CD4-positive, alpha-beta T cell treated with Interleukin-17A for 4 hours (primary cell): ENCODE measurements at places on chromosomes 1 and 21.

DNA sequence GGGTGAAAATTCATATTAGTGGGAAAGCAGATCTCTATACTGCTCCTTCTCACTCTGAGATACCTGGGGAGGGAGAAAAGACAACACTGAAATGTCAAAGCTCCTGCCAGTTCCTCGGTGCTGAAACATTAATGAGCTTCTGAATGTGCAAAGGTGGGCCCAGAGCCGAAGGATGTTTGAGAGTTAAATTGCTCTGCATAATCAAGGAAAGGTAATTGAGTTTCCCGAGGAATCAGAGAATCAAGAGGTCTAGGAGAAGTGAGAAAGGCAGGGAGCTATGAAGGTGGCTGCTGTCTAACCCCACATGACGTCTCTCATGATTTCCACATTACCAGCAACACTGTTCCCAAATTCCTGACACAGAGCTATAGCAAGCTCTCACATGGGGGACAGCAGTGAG, 346.7 kb downstream of the SMYD3 start:
- DNase-seq = no peak

GRCh38 chr1:42952303-42953001, 6.2 kb downstream of the SLC2A1 start:
- DNase-seq = peak; percentile 72

DNA sequence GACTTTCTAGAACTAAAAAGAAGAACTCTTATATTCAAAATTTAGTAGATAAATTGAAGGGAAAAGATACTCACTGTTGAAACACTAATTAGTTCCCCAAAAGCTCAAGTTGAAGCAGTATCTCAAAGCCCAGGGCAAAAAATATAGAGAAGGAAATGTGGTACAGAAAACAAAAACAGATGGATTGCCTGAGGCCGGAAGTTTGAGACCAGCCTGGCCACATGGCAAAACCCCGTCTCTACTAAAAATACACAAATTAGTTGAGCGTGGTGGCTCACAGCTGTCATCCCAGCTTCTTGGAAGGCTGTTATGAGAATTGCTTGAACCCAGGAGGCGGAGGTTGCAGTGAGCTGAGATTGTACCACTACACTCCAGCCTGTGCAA, 36.0 kb downstream of the FAM177B start:
- DNase-seq = no peak

DNA sequence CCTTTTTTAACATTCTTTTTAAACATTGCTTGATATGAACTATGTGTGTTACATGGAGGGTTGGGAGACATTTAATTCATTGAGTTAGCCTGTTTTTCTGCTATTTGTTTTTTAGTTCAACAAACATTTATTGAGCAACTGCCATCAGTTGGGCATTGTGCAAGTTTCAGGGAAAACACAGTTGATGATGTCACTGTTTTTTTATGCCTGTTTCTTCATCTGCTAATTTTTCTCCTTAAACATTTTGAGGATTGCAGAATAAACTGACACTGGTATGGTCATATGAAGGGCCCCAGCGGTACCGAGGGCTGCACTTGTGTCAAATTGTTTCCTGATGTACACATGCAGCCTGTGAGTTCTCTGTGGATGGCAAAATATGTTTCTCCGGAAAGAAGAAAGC, 253.0 kb downstream of the FGGY start:
- DNase-seq = no peak

DNA sequence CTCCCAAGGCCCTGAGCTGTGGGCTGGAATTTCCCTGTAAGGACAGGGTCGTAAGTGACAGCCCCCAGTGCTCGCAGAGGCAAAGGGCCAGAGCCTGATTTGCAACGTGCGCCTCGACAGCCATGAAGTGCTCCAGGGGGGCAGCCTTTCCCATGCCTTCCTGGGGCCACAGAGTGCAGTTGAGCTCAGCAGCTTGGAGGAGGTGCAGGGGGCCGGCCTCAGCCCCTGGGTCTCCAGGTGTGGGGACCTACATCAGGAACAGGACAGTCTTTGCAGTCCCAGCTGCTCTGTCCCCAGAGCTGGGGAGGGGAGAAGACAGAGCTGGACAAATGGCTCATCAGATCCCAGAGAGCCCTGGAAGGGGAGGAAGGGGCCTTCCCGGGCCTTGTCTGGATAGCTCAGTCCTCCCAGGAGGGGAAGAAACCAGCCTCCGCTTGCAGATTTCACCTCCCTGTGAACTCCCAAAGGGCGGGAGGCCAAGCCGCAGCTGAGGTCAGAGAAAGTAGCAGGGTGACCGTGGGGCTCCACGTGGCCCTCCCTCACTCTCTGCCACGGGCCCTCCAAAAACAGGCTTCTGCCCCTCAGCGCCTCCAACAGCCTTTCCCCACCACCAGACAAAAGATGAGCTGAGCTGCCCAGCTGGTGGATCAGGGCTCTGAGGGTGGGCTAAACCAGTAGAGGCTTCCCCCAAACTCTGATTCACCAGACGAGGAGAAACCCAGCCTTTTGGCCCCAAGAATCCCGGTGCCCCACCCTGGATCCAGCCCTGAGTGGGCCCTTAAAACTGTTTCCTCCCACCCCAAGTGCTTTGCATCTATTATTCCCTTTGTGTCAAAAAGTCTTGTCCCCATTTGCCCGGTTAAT, 76.5 kb downstream of the DHRS3 start:
- no peak for DNase-seq

- peak; percentile 74 for DNase-seq
Measured at GRCh38 chr1:152034654-152035538, 1.9 kb downstream of the S100A11 start.

GRCh38 chr1:169694304-169695075, 16.9 kb downstream of the SELL start:
- peak; percentile 62 for DNase-seq

DNA sequence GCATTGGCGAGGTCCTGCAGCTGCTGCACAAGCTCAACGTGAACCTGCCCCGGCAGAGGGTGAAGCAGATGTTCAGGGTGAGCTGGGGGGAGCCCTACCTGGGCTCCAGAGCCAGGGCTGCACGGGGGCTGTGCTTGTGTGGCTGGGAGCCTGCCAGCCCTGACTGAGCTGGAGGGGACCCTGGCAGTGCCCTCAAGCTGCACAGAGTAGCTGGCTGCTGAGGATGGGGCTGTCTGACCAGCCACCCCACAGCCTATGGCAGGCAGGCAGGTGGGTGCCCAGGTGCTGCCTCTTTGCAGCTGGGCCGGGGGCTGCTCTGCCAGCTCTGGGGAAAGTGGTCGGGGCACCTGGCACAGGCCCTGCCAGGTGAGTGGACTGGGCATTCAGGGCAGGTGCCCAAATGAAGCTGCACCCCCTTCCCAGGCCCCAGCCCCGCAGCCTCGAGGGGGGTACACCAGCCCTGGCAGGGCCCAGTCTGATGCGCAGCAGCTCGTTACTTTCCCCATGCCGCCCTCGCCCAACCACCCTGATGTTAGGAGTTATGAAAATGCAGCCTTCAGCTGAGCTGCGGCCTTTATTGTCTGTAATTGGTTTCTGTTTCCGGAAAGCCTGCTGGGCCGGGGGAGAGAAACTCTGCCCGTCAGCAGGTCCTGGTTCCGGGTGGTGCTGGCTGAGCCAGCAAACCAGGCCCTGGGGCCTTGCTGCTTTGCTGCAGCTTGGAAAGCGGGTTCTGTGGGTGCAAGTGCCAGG, 4.3 kb downstream of the PLCH2 start:
- no peak for DNase-seq

- no peak for DNase-seq
Measured at GRCh38 chr1:12640237-12640957, 3.5 kb upstream of the AADACL4 start.

DNA sequence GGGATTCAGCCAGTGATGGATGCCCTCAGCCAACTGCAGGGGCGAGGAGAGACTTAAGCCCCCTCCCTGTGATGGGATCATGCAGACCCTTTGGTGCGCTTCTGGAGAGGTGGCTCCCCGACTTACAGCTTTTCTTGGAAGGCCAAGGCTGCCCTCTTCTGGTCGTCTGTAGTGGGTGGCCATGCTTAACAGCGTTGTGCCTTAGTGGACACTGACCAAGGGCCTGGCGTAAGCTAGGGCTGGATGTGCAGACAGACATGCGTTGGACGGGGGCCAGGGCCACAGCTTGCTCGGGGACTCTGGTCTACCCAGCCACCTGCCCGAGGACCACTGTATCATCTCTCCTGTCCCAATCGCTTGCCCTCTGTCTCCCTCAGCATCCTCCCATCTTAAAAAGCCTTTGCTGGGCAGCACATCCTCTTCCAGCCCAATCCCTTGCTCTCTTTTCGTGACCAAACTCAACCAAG, 5.5 kb downstream of the AZIN2 start:
- peak; percentile 58 for DNase-seq

- no peak for DNase-seq
Measured at GRCh38 chr1:198228925-198229324, 72.1 kb downstream of the NEK7 start.

DNA sequence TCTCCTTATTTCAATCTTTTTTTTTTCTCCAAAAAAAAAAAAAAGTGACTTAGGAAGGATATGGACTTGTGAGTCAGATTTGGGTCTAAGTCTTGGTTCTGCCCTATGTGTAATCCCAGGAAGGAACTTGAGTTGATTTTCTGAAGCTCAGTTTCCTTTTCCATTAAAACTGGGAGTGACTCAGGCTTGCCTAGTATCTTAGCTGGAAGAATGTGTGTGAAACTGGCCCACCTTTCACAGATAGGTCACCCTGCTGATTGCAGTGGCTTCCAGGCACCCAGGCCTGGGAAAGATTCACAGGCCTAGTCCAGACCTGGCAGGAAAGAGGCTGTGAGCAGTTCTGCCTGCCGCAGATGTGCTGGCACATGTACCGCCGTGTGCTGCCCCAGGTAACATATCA, 218.3 kb upstream of the HOOK1 start:
- DNase-seq = no peak

DNA sequence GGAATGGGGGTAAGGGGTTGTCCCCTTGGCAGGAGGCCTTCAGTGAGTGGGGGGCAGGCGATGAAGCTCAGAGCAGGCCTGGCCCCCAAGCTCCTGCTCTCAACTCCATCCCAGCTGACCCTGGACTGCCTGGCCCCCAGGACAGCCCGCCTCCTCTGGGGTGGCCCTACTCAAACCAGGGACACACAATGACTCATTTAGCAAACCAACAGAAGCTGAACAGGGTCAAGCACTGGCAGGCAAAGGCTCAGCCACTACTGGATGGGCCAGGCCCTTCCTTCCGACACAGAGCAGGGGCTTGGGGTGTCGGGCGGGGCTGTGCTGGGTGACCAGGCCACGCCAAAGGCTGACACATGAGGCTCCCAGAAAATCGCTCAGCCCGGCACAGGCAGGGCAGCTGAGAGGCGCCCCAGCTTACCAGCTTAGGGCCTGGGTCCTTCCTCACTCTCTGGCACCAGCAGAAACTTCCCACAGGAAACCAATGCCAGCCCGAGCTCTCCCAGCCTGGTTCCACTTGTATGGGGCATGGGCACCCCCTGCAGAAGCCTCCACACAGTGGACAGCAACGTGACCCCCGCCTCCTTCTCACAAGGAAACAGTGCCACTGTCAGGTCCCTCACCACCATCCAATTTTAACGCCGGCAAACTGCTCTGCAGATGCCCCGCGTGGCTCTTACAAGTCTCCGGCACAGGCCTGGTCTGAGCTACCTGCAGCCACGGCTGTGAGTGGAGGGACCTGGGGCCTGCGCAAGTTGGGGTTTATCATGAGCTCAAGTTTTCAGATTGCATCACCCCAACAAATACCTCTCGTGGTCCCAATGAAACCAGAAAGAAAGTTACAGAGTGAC, 114.3 kb downstream of the NPHP4 start:
- DNase-seq = no peak

DNA sequence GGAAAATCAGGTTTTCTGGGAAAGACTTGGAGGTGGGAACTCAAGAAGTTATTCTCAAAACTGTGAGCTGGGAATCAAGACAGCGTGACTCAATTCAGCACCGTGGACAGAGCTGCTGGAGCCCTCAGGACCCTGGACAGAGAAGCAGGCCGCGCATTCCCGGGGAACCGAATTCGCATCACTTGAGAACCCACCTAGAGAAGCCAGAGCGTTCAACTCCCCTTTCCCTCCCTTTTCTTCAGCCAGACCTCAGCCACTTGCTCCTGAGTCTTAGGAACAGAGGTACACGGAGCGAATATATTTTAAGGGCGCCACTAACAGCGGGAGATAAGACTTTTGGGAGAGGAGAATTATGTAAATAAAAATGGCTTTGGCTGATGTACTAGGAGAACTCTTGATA, 2.0 kb upstream of the LIN28A start:
- peak; percentile 84 for DNase-seq

DNA sequence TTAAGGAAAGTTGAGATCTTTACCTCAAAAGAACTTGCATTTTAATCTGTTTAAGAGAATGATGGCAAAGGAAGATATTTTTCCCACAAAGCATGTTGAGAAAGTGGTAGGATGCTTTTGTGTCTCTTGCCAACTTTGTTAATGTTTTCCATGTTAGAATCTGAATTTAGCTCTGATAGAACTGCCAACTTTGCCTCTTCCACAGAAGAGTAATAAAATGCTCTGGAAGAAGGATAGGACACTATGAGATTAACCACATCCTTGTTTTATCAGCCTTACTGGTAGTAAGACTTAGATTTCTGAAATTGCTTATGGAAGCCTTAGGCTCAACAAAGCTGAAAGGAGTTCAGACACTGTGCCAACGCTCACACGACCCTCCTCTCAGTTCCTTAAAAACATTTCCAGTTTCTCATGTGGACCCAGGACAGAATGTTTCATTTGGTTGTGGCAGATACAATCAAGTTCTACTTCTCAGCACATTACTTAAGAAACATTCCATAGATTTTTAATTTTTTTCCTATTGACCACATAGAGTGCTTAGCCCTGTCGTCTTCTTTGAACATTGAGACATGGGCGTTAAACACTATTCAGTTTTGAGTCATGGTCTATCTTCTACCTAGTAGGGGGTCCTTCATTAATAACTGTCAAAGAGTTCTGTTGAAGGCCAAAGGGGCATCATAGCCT, 59.0 kb downstream of the MTR start:
- no peak for DNase-seq

DNA sequence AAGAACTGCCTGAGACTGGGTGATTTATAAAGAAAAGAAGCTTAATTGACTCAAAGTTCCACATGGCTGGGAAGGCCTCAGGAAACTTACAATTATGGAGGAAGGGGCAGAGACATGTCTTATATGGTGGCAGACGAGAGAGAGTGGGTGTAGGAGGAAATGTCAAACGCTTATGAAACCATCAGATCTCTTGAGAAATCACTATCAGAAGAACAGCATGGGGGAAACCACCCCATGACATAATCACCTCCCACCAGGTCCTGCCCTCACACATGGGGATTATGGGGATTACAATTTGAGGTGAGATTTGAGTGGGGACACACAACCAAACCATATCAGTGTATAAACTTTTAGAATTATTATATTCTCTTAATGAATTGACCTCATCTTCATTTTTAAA, 335.9 kb upstream of the DPYD start:
- no peak for DNase-seq

- DNase-seq = no peak
Measured at GRCh38 chr1:208318150-208318734, 74.1 kb upstream of the PLXNA2 start.
